ENCODE measurements at places on chromosomes 1 and 21.

GRCh38 chr1:6464915-6465314 lies 1.1 kb downstream of the TNFRSF25 start:
- no peak for DNase-seq

GRCh38 chr1:159783724-159784123 lies 3.0 kb downstream of the DUSP23 start:
- no peak for DNase-seq

- no peak for DNase-seq
Observed at GRCh38 chr1:116494353-116494692, 76.5 kb downstream of the CD58 start.

GRCh38 chr1:25989440-25990234 lies 8.2 kb downstream of the PAFAH2 start:
- no peak for DNase-seq

DNA sequence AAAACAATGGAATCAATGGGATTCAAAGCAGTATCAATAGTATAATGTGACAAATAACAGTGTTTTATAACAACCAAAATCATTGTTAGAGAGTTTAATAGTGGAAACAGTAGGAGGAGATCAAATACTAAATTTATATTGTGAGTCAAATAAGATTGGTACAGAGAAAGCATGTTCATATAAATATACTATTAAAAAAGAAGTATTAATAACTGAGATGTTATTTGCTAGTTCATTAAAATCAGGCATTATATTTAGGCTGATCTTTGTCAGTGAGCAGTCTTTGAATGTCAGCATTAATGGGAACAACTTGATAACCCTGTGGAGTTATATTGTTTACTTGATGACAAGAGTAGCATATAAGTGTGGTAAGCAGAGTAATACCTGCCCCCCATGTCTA lies 30.6 kb downstream of the PRKAA2 start:
- no peak for DNase-seq

DNA sequence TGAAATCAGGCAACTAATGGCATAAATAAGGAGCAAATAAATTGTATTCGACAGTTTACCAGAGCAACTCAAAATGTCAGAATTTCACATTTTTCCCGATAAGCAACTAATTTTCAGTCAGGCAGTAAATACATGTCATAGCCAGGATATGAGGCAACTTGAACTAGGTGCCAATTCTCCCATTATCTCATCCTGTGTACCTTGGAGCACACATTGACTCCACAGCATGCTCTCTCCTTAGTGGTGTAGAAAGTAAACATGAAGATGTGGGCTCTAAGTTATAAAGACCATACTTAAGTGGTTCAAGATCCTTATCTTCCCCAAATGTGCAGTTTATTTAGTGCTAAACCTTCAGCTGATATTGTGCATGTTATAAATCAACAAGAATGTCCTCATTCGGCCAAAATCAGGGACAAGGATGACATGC lies 197.8 kb downstream of the VAV3 start:
- DNase-seq, result no peak

- no peak for DNase-seq
Observed at GRCh38 chr1:175757381-175758015, 14.1 kb upstream of the TNR start.

- DNase-seq, result no peak
Observed at GRCh38 chr1:24932284-24932683, 2.2 kb upstream of the RUNX3 start.

DNA sequence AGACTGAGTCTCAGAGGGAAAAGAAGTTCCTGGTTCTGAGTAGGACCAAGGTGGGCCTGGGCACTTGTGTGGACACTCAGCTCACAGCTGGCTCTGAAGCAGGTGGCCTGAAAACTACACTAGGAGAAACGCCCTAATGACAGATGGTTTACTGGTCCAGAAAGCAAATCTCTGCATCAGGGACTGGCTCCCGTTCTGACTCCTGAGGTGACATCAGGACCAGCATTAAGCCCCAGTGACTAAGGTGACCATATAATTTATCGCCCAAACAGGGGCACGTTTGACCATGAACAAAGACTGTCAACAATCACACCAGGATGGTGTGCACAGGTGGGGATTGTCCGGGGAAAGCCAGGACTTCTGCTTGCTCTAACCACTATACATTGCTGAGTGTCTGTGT lies 12.2 kb upstream of the CD34 start:
- DNase-seq, result no peak

DNA sequence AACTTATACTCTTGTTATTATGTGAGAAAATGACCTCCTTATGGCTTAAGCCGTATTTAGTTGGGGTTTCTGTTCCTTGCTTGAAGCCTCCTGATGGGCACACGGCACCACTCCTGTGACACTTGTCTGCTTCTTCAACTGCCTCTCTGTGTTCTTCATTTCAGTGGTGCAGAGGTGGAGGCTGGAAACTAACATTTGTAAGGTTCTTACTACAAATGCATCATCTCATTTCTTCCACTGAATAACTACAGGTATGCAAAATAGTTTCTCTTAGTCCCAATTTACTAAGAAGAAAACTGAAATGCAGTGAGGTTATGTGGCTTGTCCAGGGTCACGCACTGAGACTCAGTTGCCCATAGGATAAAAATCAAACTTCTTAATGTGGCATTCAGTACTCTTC lies 23.6 kb upstream of the ZNF362 start:
- no peak for DNase-seq

GRCh38 chr1:53577761-53578100 lies 118.5 kb downstream of the DMRTB1 start:
- DNase-seq, result no peak

DNA sequence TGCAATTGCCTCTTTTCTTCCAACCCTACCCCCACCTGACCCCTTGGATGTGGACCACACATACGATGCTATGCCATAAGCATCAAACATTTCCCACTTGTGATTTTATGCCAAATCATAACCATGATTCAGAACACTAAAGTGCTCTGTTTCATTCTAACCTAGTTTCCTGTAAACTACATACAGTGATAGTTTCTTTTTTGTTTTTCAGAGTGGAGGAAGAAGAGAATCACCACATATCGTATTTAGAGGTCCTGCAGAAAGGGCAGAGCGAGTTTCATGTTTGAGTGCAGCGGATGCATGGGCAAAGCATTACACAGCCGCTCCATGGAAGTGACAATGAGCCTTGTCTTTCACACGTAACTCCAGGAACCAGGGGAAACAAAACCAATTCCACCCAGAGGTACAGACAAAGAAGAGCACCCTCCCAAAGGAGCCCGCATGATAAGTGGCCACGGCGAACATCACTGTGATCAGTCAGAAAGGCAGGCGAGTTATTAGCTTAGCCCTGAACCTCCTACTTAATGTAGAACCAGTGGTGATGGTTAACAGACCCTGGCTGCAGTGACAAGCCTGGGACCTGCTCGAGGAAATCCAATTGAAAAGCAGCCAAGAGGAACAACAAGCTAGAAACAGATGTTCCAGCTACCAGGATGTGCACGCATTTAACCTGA lies 64.0 kb upstream of the ZNF281 start:
- DNase-seq, result no peak

GRCh38 chr1:35554266-35555211 lies 2.7 kb downstream of the KIAA0319L start:
- DNase-seq, result no peak

GRCh38 chr1:109136766-109137165 lies 22.9 kb downstream of the ELAPOR1 start:
- no peak for DNase-seq

DNA sequence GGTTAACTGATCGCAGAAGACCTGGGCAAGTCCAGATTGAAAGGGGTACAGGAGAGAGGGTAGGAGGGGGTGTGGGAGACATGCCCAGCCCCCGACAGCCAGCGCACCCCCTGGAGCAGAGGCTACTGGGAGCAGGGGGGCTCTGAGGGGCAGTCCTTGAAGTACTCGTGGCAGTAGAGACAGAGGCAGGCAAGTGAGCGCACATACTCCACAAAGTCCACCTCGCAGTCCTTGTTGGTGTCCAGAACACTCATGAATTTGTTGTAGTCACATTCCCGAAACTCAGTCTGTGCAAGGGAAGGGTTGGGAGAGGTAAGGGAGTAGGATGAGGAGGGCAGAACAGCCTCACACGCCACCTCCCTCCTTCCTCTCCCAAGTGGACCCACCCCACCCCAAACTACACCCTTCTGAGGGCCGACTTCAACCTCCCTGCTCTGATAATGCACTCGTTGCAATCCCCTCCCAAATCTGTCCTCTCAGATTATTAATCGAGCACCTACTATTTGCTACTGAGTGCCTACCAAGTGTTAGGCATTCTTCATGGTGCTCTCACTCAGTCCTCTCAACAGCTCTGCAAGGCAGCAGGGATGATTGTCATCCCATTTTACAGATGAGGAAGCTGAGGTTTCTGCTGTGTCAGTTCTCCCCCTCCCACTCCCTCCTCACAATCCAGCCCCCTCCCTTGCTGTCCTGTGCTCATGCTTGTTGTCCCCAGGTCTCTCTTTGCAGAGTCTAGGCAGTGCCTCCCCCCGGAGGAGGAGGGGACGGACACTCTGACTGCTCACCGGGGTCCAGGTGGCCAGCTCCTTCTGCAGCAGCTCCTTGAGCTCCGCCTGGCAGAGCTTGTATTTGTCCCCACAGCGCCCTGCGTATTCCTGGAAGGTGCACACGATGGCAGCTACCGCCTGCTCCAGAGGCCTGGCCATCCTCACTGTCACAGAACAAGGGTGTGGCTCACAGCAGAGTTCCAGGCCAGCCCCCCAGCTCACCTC lies 1.2 kb downstream of the S100A3 start:
- no peak for DNase-seq

DNA sequence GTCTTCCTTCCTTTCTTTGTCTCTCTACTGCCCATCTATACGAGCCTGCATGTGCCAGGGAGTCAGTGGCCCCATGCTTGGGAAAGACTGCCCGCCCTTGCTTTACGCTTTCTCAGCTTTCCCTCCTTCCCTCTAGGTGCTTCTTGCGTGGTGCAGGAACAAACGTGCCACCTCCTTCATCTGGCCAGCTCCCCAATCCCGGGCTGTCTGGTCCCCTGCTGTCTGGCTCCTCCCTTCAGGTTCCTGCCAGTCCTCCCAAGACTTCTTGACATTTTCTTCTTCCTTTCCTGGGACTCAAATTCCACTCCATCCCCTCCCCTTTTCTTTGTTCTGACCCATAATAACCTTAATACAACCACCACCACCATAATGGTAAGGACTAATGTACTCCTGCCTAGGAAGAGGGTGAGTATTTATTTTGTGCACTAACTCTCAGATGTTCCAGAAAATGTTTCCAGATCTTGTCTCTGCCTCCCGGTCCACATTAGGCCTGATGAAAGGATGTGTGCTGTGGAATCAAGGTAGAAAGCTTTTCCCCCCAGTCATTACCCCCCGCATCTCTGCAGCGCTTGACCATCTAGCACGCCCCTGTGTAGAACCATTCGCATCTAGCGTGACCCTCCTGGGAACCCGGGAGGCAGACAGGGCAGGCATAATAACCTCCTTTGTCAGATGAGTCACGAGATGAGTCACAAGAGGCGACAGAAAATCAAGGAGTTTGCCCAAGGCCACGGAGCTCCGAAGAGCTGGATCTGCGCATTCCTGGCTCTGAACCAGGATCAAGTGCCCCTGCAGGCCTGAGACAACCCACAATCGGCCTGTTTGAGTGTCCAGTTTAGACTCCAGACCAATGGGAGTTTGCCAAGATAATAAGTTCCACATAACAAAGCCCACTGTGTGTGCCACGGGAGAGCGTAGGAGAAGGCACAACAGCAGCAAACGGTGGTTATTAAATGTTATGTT lies 60.1 kb upstream of the NEK2 start:
- DNase-seq, result no peak

DNA sequence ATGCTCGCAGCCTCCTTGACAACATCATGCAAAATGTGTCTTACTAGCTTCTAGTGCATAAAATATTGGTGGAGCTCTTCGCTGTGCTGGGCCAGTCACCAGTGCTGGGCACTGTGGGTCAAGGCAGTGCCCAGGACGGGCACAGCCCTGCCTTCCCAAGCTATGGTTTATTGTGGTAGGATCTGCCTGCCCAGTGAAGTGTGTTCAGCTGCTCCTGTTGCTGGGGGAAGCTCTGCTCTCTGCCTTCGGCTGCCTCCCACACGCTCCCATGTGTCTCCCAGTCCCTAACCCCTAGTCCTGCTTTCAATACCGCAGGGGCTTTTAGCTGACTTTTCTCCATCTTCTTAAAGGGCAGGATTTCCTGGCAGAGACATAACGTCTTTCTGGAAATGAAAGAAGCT lies 15.7 kb downstream of the EPHX1 start:
- no peak for DNase-seq

GRCh38 chr1:108524676-108525075 lies 35.2 kb upstream of the EEIG2 start:
- no peak for DNase-seq

- DNase-seq, result no peak
Observed at GRCh38 chr1:67557696-67558448, 127.1 kb upstream of the GADD45A start.

DNA sequence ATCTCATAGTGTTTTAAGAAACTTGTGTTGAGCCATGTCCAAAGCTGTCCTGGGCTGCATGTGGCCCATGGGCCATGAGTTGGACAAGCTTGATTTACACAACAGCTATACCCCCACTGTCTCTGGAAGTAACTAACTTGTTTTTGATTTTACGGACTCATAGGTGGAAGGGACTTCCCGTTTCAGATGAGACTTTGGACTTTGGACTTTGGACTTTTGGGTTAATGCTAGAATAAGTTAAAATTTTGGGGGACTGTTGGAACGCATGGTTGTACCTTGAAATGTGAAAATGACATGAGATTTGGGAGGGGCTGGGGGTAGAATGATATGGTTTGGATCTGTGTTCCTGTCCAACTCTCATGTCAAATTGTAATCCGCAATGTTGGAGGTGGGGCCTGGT lies 52.6 kb upstream of the ZSWIM5 start:
- no peak for DNase-seq

DNA sequence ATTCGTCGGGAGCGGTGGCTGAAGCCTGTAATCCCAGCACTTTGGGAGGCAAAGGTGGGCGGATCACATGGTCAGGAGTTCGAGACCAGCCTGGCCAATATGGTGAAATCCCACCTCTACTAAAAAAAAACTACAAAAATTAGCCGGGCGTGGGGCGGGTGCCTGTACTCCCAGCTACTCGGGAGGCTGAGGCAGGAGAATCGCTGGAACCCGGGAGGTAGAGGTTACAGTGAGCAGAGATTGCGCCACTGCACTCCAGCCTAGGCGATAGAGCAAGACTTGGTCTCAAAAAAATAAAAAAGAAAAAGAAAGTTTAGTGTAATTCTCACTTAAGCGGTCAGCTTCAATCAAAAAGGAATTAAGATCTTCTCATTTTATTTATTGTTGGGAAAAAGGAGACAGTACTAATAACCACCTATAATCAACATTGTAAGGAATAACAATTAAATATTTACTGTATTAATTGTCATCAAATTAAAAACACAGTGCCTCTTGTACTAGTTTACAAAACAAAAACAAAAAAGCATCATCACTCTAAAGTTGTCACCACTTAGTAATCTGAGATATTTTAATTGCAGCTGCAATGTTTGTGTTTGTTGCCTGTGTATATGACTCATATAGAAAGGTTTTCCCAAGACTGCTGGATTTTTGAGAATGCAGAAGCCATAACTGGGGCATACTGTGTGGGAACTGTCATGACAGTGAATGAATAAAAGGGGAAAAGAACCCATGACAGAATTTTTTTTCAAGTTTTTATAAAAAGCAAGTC lies 3.7 kb downstream of the FBXO42 start:
- DNase-seq, result no peak

Data from forelimb muscle (tissue), 1 donor.